Stimulated activated CD8-positive, alpha-beta memory T cell treated with anti-CD3 and anti-CD28 coated beads, Interleukin-12 subunit alpha, Interleukin-12 subunit beta, amount 100 ng/mL, for 4 hours (primary cell): ENCODE measurements at places on chromosomes 12 and 14.

GRCh38 chr12:51855586-51856428 lies 7.3 kb upstream of the FIGNL2 start:
- no peak for DNase-seq

DNA sequence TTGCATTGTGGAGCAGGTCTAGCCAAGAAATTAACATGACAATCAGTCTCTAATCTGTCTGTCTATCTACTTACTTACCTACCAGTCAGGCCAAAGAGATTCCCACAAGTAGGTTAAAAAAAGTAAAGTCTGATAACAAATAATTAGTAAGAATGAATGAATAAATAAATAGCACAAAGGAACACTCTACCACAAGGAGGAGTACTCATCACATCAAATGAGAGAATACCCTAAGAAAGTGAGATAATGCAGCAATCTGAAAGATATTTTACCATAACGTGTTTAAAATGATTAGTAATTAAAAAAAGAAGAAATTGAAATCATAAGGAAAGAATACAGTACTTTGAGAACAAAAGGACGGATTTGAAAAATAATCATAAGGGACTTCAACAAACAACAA lies 187.2 kb downstream of the SYNE2 start:
- no peak for DNase-seq

GRCh38 chr12:96368233-96368632 lies 32.0 kb downstream of the CDK17 start:
- DNase-seq = no peak

DNA sequence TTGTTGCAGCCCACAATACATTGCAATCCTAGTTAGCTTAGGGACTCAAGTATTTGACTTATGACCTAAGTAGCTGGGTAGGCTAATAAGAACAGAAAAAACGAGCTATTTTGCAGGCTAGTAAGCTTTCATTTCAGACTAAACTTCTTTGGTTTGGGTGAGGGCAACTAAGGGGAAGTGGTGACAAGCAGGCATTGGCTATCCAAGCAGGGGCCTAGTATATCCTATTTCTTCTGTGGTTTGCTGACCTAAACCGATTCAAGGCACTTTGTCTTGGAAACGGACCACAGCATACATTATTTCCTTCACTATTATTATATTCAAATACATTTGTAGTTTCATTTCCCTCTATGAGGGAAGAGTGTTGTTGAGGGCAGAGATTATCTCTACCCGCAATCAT lies 21.6 kb upstream of the SLC5A8 start:
- DNase-seq = no peak

DNA sequence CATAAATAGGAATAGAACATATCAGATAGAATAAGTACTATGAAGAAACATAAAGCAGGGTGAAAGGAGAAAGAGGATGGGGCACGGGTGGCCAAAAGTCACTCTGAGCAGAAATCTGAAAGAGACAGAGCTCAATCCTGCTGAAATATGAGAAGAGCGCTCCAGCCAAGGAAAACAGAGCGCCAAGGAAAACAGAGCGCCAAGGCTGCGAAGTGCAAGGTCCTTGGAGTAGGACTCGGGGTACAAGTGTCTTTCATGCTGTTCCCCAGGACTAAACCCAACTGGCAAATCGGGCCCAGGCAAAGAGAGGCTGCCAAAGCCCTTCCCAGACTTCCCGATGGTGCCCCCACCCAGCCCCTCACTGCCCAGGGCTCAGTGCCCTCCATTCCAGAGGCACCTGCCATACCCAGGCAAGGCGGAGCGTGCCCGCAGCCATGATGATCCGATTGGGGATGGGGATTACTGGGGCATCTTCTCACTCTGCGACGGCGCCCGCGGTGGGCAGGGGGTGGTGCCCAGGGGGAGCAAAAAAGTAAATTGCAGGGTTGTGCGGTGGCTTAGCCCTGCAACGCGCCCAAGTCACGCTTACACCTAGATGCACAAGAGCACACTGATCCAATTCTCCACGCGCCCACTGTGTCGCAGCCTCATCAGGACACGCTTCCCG lies 1.7 kb downstream of the LTBP2 start:
- DNase-seq = no peak

- DNase-seq = no peak
These were observed 28.5 kb downstream of the ACTR6 start for GRCh38 chr12:100229036-100229635.

DNA sequence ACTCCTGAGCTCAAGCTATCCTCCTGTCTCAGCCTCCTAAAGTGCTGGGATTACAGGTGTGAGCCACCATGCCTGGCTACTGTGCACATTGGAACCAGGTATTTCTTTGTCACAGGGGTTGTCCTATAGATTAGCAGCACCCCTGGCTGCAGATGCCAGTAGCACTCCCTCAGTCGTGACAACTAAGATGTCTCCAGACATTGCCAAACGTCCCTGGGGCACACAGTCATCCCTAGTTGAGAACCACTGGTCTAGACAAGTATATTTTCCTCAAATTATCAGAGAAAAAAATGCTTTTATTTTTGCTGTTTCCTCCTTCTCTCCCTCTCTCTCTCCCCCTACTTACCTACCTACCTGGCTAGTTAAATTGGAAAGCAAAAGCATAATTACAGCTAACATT lies 17.9 kb upstream of the P2RX7 start:
- DNase-seq = no peak

DNA sequence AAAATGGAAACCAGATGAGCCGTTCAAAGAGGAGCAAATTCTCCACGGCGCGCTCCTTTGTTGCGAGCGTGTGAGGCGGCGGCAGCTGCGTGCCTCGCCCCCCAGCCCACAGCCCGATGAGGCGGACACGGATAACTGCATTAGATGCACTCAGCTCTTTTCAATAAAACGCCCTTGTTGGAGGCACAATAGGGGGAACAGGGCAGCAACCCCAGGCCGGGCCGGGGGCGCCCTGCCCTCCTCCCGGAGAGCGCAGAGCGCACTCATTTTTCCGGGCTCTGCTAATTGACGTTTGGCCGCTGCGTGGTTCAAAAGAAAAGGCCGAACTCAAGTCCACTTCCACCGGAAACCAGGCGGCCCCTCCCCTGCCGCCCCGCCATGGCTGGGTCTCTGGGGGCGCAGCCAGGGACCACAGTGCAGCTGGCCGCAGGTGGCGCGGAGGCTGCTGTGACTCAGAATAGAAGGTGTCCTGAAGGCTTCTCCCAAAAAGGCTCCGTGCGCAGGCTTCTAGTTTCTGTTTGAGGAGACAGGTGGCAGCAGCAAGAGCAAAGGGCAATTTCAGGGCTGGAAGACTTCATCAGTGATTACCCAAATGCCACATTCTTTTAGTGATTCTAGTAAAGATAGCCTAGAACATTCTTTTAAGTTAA lies 29.0 kb upstream of the SMOC1 start:
- DNase-seq = no peak

GRCh38 chr14:23171222-23171975 lies 12.1 kb downstream of the SLC7A8 start:
- DNase-seq = no peak

DNA sequence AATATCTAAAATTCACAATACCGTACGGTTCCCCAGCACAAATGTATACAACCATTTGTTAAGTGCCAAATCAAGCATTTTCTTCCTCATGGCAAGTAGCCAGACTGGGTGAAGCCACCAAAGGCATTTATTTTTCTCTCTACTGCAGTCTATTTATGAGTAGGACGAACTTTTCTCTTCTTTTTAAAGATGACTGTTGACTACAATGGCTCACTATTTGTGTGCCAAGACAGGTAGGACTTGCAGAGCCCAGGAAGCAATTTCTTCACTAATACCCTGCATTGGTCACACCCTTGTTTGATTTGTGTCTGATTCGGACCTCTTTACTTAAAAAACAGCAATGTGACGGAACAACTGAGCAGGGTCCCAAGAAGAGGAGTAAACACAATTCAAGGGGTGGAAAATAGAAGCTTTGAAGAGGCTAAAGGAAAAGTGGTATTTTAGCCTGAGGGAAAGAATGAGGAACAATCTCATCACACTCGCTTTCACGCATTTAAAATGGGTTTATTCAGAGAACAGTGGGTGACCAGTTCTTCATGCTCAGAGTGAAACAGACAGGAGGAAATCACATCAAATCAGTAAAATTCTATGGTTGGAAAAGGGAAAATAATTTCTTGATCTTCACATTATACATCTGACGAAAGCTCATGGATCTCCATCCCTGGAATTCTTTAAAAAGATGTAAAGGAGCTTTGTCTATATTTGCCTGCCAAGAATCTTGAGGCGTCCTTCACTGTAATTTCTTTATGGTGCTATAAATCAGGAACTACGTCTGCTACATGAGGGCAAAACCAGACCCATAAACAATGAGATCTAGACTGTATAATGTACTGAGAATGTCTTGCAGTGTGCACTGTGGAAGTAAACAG lies 183.8 kb downstream of the PPM1H start:
- no peak for DNase-seq

- no peak for DNase-seq
These were observed 29.7 kb downstream of the PLEKHG3 start for GRCh38 chr14:64733899-64734298.

DNA sequence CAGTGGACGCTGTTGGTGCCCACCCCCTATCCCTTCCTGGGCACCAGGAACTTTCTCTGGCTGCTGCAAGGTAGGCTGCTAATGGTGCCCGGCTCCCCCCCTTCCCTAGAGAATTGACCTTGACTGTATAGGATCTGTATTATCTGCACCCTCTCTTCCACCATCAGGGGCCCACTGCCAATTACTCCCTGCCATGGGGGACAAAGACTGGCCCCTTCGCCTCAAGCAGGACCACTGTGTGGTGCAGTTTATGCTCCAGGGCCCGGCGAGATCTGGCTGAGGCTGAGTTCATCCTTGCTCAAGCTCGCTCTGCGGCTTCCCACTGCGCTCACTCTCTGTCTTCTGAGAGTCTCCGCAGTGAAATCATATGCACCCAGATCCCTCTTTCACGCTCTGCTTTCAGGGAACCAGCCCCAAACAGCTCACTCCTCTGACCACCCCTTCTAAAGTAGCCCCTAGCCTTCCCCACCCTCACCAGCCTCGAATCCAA lies 95.2 kb downstream of the LGMN start:
- DNase-seq = no peak

DNA sequence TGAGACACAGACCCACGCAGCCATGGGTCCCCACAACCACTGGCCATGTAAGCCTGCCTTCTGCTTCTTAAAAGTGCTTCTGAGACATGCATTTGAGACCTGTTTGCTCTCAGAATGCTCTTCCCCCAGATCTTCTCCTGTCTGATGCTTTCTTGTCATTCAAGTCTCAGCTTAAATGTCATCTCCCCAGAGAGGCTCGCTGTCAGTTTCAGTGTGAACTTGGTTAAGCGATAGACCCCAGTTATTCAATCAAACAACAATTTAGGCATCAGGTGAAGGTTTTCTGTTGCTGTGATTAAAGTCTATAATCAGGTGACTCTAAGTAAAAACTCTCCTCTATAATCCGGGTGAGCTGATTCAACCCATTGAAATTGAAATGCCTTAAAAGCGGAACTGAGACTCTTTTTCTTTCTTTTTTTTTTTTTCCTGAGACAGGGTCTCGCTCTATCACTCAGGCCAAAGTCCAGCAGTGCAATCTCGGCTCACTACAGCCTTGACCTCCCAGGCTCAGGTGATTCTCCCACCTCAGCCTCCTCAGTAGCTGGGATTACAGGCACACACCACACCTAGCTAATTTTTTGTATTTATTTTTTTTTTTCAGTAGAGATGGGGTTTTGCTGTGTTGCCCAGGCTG lies 123.4 kb downstream of the KSR2 start:
- no peak for DNase-seq

DNA sequence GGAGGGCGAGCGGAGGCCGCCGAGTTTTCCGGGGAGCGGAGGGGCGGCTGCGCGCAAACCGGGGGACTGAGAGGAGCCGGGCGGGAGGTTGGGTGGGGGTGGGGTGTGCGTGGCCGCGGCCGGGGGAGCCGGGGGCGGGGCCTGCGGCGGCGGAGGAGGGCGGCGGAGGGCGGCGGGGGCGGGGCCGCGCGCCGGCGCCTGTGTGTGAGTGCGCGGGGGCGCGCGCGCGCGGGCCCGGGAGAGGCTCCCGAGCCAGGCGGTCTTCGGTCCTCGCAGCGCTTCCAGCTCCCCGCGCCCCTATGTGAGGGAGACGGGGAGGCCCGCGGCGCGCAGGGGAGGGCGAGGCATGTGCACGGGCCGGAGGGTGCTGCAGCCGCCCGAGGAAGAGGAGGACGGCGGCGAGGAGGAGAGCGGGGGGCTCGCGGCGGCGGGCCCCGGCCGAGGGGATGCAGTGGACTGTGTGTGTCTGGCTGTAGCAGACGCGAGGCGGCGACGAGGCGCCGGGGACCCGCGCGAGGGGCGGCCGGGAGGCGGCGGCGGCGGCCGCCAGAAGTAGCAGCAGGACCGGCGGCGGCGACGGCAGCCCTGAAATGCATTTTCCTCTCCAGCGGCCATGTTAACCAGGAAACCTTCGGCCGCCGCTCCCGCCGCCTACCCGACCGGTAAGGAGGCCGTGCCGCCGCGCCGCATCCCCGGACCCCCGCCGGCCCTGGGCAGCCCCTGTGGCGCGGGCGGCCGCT lies at the start of gene DYRK2:
TSS of gene DYRK2 (plus strand) at position 225 of the 740 bp plus-strand sequence. CDS start at position 614, 389 bp downstream.
- peak; percentile 68 for DNase-seq

- DNase-seq = no peak
These were observed 141.4 kb downstream of the TMEM132D start for GRCh38 chr12:129762436-129762835.

- DNase-seq = no peak
These were observed 20.1 kb upstream of the PAWR start for GRCh38 chr12:79710707-79711483.
